Fibroblast of skin of left quadriceps (primary cell): ENCODE measurements at places on chromosomes 16 and 17.

DNA sequence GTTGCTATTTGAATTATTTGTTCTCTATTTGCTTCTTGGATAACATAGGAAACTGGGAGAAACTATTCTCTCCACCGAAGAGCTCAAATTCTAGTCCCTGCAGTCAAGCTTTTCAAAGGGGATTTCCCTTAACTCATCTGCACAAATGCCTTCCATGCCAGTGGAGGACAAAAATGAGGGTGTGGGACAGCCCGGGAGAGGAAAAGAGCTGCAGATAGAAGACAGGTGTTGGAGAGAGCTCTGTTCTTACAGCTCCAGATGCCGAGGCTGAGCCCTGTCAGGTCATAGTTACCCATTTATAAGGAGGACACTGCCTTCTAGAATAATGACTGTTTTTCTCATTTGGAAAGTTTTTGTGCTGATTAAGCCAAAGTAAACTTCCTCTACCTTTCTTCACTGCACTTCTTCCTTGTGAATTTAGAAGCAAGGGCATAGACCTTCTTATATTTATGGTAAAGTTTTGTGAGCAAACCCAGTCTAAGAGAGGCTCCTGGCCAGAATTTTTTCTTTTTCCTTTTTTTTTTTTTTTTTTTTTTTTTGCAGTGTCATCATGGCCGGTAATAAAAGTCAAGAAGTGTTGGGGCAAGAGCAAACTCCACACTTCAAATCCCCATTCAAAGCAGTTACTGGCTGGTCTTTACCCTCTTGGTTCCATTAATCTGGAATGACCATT is 177.2 kb downstream of the ABCC12 start:
- no peak for DNase-seq

- DNase-seq = no peak
These were observed 21.6 kb downstream of the MAP2K6 start for GRCh38 chr17:69435971-69436696.

DNA sequence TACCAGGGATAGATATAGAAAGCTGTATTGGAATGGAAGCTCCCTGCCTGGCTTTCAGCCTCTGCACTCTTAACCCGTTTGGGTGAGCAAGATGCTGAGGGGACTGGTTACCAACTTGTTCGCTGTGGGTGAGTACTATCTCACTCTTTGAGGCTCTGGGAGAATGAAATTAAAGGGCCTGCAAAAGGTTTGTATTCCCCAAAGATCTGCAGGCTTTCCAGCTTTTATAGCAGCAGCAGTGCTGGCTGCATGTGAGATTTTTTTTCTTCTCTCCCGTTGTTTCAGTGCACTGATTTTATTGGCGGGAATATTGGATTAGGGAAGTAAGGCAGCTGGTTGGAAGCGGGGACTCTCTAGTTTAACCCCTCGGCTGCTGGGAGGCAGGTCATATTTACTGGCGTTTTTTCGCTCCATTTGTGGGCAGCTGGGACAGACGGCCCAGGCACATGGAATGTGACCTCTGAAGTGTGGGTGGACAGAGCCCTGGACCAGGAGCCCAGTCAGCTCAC is 30.9 kb downstream of the C17orf75 start:
- no peak for DNase-seq

- no peak for DNase-seq
These were observed 10.2 kb upstream of the PAM16 start for GRCh38 chr16:4361033-4361943.

GRCh38 chr16:28179354-28179753 is 32.4 kb downstream of the XPO6 start:
- DNase-seq = no peak

- no peak for DNase-seq
These were observed 247.9 kb downstream of the CDH13 start for GRCh38 chr16:82874672-82875071.

- DNase-seq = no peak
These were observed 5.0 kb upstream of the FTSJ3 start for GRCh38 chr17:63832455-63832854.

GRCh38 chr17:77548967-77549366 is 408.2 kb downstream of the SEC14L1 start:
- DNase-seq = no peak

DNA sequence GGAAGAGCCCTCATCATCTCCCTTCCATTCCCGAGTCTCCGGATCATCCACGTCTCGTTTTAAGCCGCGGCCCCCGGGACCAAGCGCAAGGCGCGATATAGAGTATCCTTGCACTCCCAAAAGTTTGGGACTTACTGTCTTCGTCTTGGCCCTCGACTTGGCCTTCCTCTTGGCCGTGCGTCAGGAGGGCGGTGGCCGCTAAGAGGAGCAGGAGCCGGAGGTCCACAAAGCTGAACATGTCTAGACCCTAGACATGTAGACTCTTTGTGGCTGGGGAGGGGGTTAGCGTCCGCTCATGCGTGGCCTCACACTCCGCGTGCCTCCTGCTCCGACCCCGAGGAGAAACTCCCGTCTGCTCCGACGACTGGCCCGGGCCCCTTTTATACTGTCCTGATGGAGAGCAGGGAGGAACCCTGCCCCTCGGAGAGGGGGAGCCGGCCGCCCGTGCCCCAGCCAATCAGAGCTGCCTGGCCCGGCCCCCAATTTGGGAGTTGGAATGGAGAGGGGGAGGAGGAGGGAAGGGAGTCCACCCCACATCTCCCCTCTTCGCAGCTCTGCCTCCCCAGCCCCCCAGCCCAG is at the start of gene COL1A1:
Gene COL1A1 (minus strand): TSS at position 356 of the 579 bp plus-strand sequence. CDS start 118 bp downstream, at position 238.
- peak; percentile 91 for DNase-seq

- DNase-seq = no peak
These were observed 11.7 kb downstream of the C1QTNF1 start for GRCh38 chr17:79035686-79036085.

- DNase-seq = no peak
These were observed 68.0 kb downstream of the SHISA6 start for GRCh38 chr17:11309033-11309432.

GRCh38 chr17:68676856-68677255 is 75.7 kb upstream of the FAM20A start:
- no peak for DNase-seq

GRCh38 chr17:72515291-72516065 is 394.7 kb downstream of the SOX9 start:
- no peak for DNase-seq

DNA sequence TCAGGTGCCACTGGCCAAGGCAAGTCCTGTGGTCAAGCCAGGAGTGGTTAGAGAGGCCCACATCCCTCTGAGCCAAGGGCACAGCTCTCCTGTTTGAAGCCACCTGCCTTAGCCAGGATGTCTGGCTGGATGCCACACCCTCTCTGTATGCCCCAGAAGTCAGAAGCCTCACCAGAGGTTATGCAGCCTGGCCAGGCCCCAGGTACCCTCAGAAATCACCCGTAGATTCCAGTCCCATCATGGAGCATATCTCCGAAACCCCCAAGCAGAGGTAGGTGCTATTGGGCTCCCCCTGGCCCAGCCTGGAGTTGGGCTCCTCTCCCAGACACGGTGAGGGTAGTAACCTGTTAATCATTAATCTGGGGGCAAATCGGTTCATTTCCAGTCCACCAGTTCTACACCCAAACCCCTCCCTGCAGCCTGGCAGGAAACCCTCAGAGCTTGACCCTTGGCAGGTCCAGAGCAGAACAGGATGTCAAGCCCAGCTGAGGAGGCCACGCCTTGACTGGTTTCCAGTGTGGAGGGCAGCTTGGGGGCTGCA is 60.6 kb upstream of the TMEM97 start:
- DNase-seq = no peak

DNA sequence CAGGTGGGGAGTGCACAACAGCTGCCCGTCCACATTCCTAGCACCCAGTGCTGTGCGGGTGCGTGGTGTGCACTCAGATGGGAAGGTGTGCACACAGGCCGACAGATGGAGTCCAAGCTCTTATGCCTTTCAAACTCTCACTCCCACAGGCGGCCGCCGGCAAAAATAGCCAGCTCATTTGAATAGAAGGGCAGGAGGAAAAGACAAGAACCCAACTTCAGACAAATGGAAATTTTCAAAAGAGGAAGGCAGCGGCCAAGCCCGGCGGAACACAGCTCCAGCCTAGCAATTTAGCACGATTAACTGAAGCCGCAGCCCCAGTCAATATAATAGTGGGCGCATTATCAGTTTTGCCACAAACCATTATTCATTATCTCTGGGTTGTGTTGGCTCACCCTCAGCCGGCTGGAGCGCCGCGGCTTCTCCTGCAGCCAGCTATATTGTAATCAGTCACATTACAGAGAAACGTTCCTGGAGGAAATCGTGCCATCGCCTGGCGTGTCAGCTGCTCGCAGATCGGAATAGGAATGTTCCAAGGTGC is 103.9 kb upstream of the SEC14L1 start:
- DNase-seq = no peak

DNA sequence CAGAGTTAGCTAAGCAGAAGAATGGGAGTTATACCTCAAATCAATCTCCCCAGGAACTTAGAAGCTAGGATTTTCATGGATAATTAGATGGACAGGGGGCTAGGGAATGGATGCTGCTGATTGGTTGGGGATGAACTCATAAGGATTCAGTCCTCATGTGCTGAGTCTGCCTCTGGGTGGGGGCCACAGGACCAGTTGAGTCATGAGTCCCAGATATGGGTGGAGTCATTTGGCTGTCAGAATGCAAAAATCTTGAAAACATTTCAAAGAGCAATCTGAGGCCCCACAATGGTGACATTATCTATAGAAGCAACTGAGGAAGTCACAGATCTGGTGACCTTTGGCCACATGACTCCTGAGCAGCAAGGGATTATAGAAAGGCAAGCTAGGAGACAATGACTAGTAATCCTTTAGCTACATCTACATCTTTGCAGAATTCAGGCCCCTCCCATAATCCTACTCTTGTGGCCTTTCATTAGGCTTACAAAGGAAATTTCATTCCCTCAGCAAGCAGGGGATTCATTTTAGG is 82.6 kb upstream of the CCL2 start:
- DNase-seq = no peak

DNA sequence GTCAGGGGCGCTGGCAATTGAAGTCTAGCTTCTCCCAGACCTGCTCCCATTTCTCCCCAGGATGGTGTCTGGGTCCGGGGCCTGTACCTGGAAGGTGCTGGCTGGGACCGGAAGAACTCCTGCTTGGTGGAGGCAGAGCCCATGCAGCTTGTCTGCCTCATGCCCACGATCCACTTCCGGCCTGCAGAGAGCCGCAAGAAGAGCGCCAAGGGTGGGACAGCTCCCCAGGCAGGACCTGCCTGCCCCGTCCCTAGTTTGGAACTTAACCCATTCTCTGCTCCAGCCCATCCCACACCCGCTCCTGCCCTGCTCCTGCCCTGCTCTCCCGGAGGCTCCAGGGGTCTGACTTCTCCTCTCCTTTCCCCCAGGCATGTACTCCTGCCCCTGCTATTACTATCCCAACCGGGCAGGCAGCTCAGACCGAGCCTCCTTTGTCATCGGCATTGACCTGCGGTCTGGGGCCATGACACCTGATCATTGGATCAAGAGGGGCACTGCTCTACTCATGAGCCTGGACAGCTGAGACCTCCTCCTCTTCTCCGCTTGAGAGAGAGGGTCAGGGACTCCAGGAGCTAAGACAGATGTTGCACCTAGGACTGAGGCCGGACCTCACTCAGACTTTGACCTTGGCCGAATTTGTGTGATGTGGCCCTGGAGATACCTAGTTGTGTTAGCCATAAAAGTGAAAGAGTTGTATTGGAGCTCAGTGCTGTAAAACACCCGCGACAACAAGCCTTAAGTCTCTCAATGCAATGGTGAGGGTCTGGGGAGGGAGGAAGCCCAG is 814 bp upstream of the KDM6B start:
- no peak for DNase-seq

DNA sequence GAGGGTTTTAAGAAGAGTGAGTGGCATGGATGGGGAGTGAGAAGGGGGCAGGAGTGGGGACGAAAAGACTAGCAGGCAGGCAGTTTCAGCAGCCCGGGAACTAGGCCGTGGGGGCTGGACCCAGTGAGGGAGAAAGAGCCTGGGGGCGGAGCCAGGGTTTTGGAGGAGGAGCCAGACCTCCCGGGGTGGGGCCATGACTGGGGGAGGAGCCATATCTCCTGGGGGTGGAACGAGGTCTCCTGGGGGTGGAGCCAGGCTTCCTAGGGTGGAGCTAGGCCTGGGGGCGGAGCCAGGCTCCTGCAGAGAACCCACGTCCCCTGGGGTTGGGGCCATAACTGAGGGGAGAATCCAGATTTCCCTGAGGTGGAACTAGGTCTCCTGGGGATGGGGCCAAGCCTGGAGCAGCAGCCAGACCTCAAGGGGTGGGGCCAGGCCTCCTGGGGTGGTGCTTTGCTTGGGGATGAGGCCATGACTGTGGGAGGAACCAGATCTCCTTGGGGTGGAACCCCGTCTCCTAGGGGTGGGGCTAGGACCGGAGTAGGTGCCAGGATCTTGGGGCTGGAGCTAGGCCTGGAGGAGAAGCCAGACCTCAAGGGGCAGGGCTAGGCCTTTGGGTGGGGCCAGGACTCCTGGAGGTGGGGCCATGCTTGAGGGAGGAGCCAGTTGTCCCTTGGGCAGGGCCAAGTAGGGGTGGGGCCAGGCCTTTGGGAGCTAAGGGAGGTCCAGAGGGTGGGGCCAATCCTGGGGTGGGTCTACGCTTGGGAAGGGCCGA is 41.7 kb upstream of the JPH3 start:
- no peak for DNase-seq

DNA sequence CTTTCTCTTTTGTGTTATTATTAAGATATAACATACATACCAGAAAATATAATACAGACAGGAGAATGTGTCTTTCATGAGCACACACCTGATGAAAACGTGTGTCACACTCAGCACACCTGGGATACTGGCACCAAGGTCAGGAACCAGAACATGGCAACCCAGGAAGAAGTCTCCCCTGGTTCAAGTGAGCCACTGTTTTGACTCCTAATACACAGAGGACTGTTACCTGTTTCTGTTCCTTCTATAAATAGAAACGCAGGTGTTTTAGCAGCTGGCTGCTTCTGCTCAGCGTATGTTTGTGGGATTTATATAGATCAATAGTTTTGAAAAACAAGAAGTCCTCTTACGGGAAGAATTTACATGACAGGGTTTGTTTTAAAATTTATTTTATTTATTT is 3.5 kb downstream of the SEC14L1 start:
- DNase-seq = no peak

- DNase-seq = no peak
These were observed 16.7 kb downstream of the HSD11B2 start for GRCh38 chr16:67447508-67448076.
